Activated T-helper 1 cell treated with anti-CD3 and anti-CD28 coated beads, Interleukin-2, amount 50 U/mL, for 16 hours (primary cell): ENCODE measurements at places on chromosomes 3 and 15.

- no peak for DNase-seq
These were observed 172.3 kb upstream of the MCTP2 start for GRCh38 chr15:94059013-94059587.

DNA sequence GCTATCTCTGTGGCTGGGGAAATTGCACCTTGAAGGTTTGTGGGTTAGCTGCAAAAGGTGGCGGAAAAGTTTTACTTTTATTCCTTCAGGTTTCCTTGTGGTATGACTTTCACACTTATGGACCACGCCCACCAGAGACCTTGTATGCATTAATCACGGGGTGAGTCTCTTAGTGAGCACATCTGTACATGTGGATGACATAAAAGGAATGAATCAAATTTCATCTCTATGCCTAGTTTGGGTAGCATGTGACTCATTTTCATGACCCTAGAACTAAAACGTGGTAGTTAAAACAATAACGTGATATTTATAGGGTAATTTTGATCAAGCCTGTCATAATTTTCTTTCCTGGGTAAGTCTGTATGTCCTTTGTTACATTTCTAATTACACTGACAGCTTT lies 141.7 kb downstream of the PDCD6IP start:
- no peak for DNase-seq

DNA sequence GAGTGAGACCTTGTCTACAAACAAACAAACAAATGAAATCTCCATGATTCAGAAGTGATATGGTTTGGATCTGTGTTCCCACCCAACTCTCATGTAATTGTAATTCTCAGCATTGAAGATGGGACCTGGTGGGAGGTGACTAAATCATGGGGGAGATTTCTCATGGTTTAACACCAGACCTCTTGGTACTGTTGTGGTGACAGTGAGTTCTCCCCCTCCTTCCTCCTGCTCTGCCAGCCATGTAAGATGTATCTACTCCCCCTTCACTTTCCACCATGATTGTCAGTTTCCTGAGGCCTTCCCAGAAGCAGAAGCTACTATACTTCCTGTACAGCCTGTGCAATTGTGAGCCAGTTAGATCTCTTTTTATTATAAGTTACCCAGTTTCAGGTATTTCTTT lies 438.4 kb upstream of the THBS1 start:
- DNase-seq: no peak

- no peak for DNase-seq
These were observed 107.1 kb downstream of the STT3B start for GRCh38 chr3:31639828-31640227.
